RPMI8226 (cell line): ENCODE measurements at places on chromosomes 7 and 10.

GRCh38 chr10:59585046-59585700 lies 124.5 kb downstream of the SLC16A9 start:
- no peak for DNase-seq

- no peak for DNase-seq
Observed at GRCh38 chr7:99833289-99833877, 5.6 kb downstream of the CYP3A43 start.

- DNase-seq, result no peak
Observed at GRCh38 chr10:47401874-47402640, 18.0 kb upstream of the ZNF488 start.

- no peak for DNase-seq
Observed at GRCh38 chr7:23405240-23405618, 65.1 kb downstream of the IGF2BP3 start.

DNA sequence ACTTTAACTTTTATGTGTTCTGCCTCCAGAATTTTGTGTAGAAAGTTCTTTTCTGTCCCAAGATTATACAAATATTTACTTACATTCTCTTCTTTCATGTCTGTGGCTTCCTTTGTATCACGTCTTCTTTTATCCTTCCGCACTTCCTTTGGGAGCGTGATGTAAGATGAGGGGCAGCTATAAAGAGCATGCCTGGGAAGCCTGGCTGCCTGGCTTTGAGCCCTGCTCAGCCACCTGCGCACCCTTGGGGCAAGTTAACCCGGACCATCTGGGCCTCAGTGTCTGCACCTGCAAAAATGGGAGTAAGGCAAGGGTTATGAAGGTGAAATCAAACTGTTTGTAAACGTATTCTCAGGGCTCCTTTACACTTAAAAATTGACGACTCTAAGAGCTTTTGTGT lies 25.2 kb downstream of the PALD1 start:
- peak; percentile 80 for DNase-seq

DNA sequence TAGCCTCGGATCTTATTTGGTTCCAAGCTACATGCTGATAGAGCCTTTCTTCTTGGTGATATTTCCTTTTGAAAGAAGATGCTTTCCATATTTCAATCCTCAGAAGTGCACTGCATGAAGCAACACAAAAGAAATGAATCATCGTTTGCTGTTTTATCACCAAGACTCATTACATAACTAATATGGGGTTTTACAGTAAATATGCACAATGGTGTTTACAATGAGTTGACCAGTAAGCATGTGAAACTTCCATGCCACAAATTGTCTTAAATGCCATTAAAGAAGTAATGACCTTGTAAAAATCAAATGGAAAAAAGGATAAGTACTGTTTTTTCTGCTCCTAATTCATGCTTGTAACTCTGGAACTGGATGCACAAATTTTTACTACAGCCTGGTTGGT lies 1017.0 kb upstream of the GHITM start:
- no peak for DNase-seq

GRCh38 chr7:112234147-112234546 lies 27.7 kb downstream of the ZNF277 start:
- DNase-seq, result no peak

DNA sequence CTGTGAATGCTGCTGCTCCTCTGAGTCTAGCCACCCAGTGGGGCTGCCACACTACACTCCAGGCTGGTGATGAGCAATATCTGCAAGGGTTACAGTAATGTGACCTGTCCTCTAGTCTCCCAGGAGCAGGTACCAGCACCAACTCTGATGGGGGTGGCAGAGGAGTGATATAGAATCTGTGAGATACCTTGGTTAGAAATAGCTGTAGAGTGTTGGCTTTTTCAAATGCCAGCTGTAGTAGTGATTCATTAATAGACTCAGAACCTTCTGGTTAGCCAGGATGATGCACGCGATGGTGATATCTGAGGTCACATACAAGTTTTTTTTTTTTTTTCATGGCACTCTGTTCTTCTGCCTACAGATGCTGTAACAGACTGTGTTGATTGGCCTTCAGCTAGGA lies 757.1 kb downstream of the INHBA start:
- no peak for DNase-seq

GRCh38 chr10:65046831-65047230 lies 1525.6 kb downstream of the REEP3 start:
- DNase-seq, result no peak

GRCh38 chr10:84248794-84249193 lies 3.9 kb downstream of the RGR start:
- no peak for DNase-seq

DNA sequence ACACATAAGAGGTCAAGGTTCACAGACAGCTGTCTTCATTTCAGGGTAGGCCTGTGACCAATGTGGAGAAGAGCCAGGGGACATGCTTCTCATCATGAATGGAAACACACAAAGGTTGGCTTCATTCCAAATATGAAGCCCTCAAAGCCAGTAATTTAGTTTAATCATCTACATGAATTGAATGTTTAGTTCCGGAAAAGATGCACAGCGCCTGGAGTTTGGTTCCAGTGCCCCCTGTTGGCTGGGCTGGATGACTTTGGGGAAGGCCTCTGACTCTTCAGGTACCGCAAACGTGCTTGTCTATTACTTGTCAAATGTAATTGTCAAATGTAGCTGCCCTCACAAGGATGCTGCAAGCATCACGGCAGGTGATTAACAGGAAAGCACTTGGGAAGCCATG lies 130.7 kb downstream of the ADRA2A start:
- DNase-seq, result peak; percentile 7

- no peak for DNase-seq
Observed at GRCh38 chr10:131077724-131078123, 233.8 kb downstream of the TCERG1L start.

GRCh38 chr7:29359482-29360093 lies 165.0 kb downstream of the CHN2 start:
- DNase-seq, result no peak

DNA sequence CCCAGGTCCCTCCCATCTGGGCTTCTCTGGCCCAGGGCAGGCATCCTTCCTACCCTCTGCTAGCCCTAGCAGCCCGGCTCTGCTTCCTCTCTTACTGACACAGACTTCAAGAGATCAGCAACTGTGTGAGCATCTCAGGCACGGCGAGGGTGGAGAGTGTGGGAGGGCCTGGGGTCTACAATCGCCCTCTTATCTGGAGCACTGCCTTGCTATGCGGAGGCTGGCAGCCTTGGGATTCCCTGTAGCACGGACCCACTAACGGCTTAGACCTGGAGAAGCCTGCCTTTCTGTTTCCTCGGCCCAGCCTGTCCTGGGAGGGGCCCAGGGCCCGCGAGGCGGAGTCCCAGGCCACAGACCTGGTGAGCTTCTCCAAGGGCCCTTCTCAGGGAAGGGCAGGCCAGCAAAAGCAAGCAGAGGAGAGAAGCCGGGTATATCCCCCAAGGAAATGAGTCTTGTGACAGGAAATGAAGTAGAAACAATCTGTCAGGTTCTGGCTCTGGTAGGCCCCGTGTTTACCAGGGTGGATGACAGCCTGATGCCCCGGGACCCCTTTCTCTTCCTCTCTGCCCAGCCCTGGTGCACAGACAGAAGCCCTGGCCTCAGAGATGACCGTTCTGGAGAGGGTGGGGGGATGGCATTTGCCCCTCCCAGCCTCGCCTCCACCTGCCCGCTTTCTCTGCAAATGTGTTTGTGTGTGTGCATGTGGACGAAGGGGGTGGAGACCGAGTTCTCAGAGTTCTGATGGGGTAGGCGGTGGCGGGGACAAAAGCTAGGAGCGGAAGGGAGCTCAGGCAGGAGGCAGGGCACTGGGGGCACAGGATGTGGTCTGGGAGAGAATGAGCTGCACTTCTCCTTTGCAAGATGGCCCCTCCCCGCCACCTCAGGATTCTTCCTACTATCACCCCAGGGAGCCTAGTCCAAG lies 2.5 kb downstream of the LRCH4 start:
- DNase-seq, result no peak

DNA sequence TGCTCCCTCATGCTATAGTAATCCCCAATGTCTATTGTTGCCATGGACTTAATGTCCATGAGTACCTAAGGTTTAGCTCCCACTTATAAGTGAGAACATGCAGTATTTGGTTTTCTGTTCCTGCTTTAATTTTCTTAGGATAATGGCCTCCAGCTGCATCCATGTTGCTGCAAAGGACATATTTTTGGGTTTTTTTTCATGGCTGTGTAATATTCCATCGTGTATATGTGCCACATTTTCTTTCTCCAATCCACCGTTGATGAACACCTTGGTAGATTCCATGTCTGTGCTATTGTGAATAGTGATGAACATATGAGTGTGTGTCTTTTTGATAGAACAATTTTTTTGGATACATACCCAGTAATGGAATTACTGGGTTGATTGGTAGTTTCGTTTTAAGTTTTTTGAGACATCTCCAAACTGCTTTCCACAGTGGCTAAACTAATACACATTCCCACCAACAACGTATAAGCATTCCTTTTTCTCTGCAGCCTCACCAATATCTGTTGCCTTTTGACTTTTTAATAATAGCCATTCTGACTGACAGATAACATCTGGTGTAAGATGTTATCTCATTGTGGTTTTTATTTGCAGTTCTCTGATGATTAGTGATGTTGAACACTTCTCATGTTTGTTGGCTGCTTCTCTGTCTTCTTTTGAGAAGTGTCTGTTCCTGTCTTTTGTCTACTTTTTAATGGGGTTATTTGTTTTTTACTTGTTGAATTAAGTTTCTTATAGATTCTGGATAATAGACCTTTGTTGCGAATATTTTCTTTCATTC lies 68.8 kb upstream of the IFRD1 start:
- no peak for DNase-seq

DNA sequence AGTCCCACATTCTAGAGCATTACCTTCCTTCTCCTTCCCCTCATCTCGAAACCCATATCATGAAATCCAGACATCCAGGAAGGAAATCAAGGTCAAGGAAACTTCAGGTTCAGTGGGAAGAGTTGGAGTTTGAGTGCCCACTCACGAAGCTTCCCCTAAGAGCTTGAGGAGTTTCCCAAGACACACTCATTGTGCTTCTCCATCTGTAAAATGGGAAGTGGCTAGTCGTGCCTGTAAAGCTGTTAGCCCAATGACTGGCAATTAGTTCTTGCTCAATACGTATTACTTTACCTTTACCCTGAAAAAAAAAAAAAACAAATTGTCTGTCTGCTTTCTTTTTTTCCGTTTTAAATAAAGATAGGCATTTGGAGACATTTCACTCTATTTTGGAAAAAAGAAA lies 42.3 kb downstream of the GPAM start:
- DNase-seq, result no peak

DNA sequence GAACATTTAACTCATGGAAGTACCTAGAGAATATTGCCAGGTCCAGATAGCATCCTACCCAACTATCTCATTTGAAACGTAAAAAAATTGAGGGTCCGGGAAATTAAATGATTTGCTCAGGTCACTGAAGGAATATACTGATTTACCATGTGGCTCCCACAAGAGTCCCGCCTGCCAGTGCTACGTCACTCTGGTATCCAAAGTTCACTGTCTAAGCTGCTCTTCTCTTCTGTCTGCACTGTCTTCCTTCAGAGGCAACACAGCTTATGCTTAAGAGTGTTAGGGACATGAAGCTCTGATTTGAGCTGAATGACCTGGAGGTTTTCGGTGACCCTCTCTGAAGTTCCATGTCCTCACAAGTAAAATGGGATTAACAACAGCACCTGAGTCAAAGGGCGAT lies 114.6 kb downstream of the PDE1C start:
- no peak for DNase-seq

DNA sequence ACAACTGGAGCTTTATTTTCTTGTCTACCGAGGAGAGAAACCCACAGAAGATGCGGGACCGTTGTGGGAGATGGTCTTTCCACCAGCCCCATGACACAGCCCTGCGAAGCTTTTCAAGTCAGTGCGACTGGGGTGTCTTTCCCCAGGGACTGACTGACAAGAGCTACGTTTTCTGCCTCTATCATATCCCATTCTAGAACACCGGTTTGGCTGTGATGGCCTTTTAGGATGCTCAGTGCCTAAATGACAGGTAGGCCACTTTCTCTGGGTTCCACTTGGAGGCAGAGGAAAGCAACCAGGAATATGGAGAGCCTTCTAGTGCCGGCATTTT lies 16.9 kb downstream of the SLC13A4 start:
- no peak for DNase-seq

DNA sequence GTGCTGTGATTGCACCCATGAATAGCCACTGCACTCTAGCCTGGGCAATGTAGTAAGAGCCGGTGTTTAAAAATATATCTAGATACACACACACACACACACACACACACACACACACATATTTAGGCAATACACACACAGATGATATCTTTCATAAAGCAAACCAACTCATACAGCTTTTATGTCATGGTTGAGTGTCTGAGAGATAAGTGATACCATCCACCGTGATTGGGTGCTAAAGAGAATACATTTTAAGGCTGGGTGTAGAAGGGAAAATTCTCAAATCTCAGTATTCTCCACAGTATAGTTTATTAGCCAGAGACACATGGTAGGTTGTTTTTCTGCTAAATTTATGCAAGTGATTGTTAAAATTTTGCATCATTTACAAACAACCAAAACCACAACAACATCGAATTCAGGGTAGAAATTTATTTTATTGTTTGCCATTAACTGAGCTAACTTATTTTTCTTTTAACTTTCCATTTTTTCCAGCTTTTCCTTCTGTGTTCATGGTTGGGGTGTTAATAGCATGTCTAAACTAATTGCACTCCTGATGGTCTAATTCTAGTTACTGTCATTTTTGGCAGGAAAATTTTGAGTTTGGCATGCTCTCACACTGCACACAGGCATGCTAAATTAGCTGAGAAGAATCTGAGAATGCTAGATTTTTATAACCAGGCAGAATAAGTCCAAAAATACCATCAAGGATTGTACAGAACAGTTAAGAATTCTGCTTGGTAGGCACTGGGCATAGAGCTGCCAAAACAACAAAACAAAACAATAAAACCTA lies 57.9 kb upstream of the SYPL1 start:
- no peak for DNase-seq

- DNase-seq, result no peak
Observed at GRCh38 chr10:126074291-126074690, 177.9 kb downstream of the FANK1 start.

DNA sequence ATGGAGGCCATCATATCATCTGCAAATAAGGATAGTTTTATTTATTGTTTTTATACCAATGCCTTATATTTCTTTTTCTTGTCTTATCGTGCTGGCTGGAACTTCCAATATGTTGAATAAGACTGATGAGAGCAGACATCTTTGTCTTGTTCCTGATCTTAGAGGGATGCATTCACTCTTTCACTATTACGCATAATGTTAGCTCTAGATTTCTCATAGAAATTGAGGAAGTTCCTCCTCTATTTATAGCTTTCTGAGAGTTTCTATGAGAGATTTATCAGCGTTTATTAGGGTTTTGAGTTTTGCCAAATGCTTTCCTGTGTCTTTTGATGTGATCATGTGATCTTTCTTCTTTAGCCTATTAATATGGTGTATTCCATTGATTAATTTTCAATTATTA lies 49.3 kb downstream of the COL28A1 start:
- no peak for DNase-seq

DNA sequence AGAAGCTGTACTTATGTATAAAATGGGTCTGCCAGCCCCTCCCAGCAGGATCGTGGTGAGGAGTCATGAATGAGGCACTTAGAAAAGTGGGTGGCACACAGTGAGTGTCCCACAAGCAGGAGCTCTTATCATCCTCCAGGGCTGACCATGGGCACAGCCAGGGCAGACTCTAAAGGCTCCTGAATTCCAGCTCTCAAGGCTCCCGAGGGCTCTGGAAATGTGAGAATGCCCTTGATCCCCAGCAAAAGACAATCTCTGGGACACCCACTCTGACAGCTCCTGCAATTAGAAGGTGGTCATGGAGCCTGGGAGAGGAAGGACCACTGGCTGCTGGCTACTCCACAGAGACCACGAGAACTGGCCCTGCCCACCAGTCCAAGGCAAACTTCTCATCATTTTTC lies 1.6 kb downstream of the VSTM4 start:
- DNase-seq, result no peak

- DNase-seq, result no peak
Observed at GRCh38 chr10:126208726-126209302, 179.5 kb downstream of the ADAM12 start.
